ENCODE measurements at places on chromosomes 12 and 14. TPM values are rescaled to one million over a fixed set of nuclear protein-coding genes. Genes with fewer than 3 reads are reported as not detected.

GRCh38 chr12:46233423-46233822 lies 35.4 kb downstream of the SLC38A1 start:
- H3K4me3 ChIP-seq, result no peak overlapping the region
- DNase-seq, result no peak
- H3K27ac ChIP-seq, result no peak overlapping the region
- H3K27me3 ChIP-seq, result no peaks in the 10 kb centered on the region

The KERA gene
- polyA plus RNA-seq, result not detected

DNA sequence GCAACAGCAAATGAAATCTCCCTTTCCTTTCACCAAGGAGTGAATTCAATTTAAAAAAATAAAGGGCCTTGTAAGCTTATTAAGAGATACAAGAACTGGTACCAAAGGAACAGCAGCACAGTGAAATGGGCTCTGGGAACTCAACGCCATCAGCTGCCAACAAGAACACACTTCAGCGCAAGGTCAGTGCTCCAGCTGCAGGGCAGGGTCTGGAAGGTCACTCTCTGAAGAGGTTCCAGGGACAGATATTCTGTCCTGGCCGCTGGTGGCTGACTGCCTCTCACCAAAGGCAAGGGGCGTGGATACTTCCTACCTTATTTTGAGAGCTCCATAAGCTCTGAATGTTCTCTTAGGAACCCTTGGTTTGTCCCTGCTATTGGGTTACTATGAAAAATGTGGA lies 186.6 kb downstream of the CALM1 start:
- H3K27me3 ChIP-seq, result no peaks in the 10 kb centered on the region
- H3K36me3 ChIP-seq, result no peaks in the 10 kb centered on the region
- DNase-seq, result no peak
- H3K4me3 ChIP-seq, result no peak overlapping the region
- H3K4me1 ChIP-seq, result no peaks in the 10 kb centered on the region

- H3K4me1 ChIP-seq, result peaks cover 32% of the 10 kb centered on the region
- H3K36me3 ChIP-seq, result no peaks in the 10 kb centered on the region
- peak; percentile 98 for DNase-seq
- H3K4me3 ChIP-seq, result peak overlapping the region; percentile 17
- H3K27me3 ChIP-seq, result no peaks in the 10 kb centered on the region
These were observed 170.1 kb upstream of the PWP1 start for GRCh38 chr12:107515446-107515958.

- H3K4me1 ChIP-seq, result 0 out of 2 replicates have a peak, but pooled peaks cover 10% of the 10 kb centered on the region
- no peak overlapping the region for H3K4me3 ChIP-seq
- H3K27me3 ChIP-seq, result no peaks in the 10 kb centered on the region
- no peaks in the 10 kb centered on the region for H3K36me3 ChIP-seq
These were observed 21.7 kb downstream of the OTOGL start for GRCh38 chr12:80120994-80121393.

GRCh38 chr14:78302841-78303240 lies 132.7 kb downstream of the NRXN3 start:
- no peaks in the 10 kb centered on the region for H3K36me3 ChIP-seq
- H3K4me1 ChIP-seq, result no peaks in the 10 kb centered on the region
- H3K4me3 ChIP-seq, result no peak overlapping the region

DNA sequence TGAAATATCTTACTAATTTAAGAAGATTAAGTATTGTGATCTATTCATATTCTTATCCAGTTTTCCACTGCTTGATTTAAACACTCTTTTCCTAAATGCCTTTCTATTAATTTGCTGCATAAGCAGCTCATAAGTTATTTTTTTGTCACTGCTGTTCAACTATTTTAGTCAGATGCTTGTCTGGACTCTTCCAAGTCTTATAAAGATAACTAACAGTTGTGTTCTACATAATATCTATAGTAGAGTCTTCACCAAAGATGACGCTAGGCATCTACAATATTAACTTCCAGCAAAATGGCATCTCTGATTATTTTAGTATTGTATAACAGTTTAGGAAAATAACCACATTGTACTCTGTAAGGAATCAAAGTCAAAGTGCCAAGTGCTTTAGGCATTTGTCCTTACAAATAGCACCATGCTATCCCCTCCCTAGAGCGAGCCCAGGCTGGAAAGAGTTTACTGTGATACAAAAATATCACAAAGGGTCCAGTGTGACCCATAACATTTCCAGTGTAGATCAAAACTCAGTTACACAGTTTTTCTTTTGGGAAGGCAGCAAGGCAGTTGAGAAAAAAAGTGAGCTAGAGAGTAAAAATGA lies 98.2 kb downstream of the DENND5B start:
- peaks cover 35% of the 10 kb centered on the region for H3K4me1 ChIP-seq
- no peak for DNase-seq
- no peaks in the 10 kb centered on the region for H3K27me3 ChIP-seq
- H3K36me3 ChIP-seq, result no peaks in the 10 kb centered on the region

The NKX2-1 gene
- not detected for polyA plus RNA-seq

- peak within 1 kb of the TSS; percentile 20 for H3K27ac ChIP-seq
- H3K27me3 ChIP-seq, result no peaks in the 10 kb centered on the region
- peaks cover 34% of the 10 kb centered on the region for H3K4me1 ChIP-seq
These were observed at the start of gene DIO2 for GRCh38 chr14:80211153-80212022. DIO2 (minus strand) TSS chr14:80211504; CDS start chr14:80211472, 32 bp downstream.

The SLC15A4 gene
- polyA plus RNA-seq, result 5.5 TPM

DNA sequence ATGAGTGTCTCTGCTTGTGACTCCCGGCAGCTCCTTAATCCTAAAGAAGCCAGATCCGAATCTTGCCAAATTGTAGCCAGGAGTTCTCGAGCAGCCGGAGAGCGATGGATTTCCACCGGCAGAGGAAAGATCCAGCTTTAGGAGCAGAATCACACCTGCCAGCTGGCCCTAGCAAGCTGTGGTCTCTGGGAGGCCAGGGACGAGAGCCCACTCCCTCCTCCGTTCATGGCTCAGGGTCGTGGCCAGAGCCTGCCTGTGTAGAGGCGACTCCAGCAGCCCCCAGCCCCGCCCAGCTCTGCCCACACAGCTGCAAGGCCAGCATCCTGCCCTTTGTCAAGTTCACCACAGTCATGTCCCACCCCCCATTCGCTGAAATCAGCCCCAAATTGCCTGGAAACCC lies 121.0 kb downstream of the SCARB1 start:
- H3K36me3 ChIP-seq, result no peaks in the 10 kb centered on the region
- H3K27me3 ChIP-seq, result no peaks in the 10 kb centered on the region

The TAS2R13 gene
- not detected for polyA plus RNA-seq

DNA sequence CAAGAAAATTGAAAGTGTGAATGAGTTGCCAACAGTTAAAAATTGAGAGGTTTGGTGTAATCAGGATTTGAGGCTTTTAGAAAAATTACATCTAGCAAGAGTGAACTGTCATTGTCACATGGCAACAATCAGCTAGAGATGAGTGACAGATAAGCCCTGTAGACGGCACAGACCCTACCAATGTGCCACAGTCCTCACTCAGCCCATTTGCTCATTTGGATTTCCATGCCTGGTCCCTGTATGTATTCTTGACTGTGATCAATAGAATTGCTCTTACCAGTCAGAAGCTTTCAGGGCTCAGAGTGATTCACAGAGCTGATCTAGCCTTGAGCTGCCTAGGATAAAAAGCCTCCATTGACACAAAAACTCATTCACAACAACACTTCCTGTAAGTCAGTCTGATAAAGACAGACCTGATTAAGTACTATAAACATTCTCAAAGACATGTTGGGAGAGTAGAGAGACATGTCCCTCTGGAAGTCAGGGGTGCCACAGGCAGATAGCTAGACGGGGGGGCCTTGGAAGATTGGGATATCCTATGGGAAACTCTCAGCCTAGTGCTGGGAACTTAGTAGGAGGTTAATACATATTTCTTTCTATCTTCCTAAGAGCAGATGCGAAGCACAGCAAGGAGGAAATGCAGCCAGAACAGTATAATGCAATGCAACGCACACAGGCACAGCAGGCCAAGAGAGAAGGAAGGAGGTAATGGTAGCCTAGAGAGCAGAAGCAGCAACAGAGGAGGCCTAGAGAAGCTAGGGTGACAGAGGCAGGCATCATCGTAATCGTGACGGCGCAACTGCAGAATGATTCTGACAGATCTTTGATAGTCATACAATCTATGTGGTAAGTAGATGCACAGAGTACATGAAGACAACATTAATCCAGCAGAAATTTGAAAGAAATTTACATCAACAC lies 2.0 kb upstream of the PELI2 start:
- no peak overlapping the region for H3K4me3 ChIP-seq
- H3K4me1 ChIP-seq, result peaks cover 13% of the 10 kb centered on the region
- no peaks in the 10 kb centered on the region for H3K36me3 ChIP-seq
- DNase-seq, result no peak
- H3K27ac ChIP-seq, result no peak overlapping the region

DNA sequence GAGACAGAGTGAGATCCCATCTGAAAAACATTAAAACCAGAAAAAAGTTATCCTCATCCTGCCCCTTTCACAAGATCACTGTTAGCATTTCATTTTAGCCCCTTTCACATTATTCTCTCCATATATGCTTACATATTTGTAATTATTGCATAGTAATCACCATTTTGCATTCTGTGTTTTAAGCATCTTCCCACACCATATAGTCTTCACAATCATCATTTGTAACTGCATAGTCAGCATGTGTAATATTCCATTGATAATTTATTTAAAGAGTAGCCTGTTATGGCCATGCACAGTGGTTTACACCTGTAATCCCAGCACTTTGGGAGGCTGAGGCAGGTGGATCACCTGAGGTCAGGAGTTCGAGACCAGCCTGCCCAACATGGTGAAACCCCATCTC lies 11.8 kb downstream of the PAPLN start:
- no peaks in the 10 kb centered on the region for H3K27me3 ChIP-seq
- H3K4me3 ChIP-seq, result no peak overlapping the region
- H3K4me1 ChIP-seq, result no peaks in the 10 kb centered on the region
- no peaks in the 10 kb centered on the region for H3K36me3 ChIP-seq
- no peak for DNase-seq
- H3K27ac ChIP-seq, result no peak overlapping the region

The PPP1R1A gene
- not detected for polyA plus RNA-seq

The LHX5 gene
- not detected for polyA plus RNA-seq

GRCh38 chr12:28053564-28053963 lies 81.0 kb upstream of the PTHLH start:
- DNase-seq, result no peak
- no peak overlapping the region for H3K27ac ChIP-seq
- H3K4me3 ChIP-seq, result no peak overlapping the region
- H3K4me1 ChIP-seq, result peaks cover 13% of the 10 kb centered on the region
- no peaks in the 10 kb centered on the region for H3K27me3 ChIP-seq

DNA sequence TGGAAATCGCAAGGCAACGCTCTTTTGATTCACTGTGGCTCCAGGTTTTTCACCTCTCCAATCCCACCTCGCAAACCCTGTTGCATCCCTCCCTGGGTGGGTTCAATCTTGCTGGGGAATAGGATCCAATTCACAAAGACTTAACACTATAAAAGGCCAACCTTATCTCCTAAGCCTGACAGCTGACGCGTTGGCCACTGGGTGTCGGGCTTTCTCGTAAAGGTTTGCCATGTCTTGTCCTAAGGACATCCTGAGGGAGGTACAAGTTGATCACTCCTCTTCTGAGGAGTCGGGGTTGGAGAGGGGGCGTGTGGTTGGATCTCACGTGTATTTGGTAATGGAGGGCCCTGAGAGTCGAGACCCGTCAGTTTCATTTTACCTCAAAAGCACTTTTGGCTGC lies 112.6 kb upstream of the FZD10 start:
- H3K4me1 ChIP-seq, result no peaks in the 10 kb centered on the region
- DNase-seq, result no peak
- no peaks in the 10 kb centered on the region for H3K36me3 ChIP-seq
- no peak overlapping the region for H3K4me3 ChIP-seq
- H3K27ac ChIP-seq, result no peak overlapping the region
- H3K27me3 ChIP-seq, result no peaks in the 10 kb centered on the region

- H3K36me3 ChIP-seq, result no peaks in the 10 kb centered on the region
- H3K27me3 ChIP-seq, result no peaks in the 10 kb centered on the region
- no peak overlapping the region for H3K27ac ChIP-seq
These were observed 40.9 kb downstream of the TSHR start for GRCh38 chr14:80996049-80996901.

- H3K4me3 ChIP-seq, result no peak overlapping the region
- H3K27ac ChIP-seq, result no peak overlapping the region
- H3K27me3 ChIP-seq, result no peaks in the 10 kb centered on the region
- H3K4me1 ChIP-seq, result no peaks in the 10 kb centered on the region
These were observed 224.1 kb downstream of the ASCL1 start for GRCh38 chr12:103181366-103182152.

The PACS2 gene
- 10.0 TPM for polyA plus RNA-seq

The PTGER2 gene
- polyA plus RNA-seq, result 9.1 TPM

The SYNE3 gene
- polyA plus RNA-seq, result 1.2 TPM

The WIF1 gene
- not detected for polyA plus RNA-seq

The FSCB gene
- polyA plus RNA-seq, result not detected

The ISM2 gene
- not detected for polyA plus RNA-seq

The CLEC2B gene
- polyA plus RNA-seq, result 12.2 TPM

DNA sequence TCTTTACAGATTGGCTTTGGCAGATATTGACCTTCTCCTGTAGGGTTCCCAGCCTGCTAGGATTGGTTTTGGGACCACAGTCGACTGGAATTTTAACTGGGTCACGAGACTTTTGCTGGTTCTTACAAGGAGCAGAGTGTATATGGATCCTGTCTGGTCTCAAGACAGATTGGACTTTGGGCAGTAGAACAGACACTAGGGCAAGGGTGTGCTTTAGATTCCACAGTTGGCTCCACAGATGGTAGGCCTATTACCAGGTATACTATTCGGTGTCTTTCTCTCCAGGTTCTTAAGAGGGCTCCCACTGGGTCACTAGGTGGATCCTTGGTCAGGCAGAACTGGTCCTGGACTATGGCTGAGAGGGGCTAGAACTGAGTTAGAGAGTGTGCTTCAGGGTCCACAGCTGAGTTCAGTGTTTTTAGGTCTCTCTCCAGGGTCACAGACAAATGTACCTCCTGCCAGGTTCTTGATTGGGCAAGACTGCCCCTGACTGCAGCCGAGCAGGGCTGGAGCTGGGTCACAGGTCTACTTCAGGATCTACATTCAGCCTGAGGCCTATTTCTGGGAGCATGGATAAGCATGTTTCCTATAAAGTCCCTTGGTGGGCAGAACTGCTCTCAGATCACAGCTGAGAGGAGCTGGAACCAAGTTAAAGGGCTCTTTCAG lies 460.2 kb downstream of the TMEM117 start:
- H3K4me1 ChIP-seq, result no peaks in the 10 kb centered on the region
- no peak for DNase-seq
- no peak overlapping the region for H3K27ac ChIP-seq
- H3K4me3 ChIP-seq, result no peak overlapping the region
- H3K27me3 ChIP-seq, result no peaks in the 10 kb centered on the region

- H3K27ac ChIP-seq, result no peak overlapping the region
- no peaks in the 10 kb centered on the region for H3K4me1 ChIP-seq
- no peaks in the 10 kb centered on the region for H3K27me3 ChIP-seq
- no peak for DNase-seq
- no peaks in the 10 kb centered on the region for H3K36me3 ChIP-seq
These were observed 250.8 kb upstream of the LRFN5 start for GRCh38 chr14:41355866-41356265.
